SK-MEL-5 (cell line): ENCODE measurements at places on chromosomes 2 and 18.

- no peak for DNase-seq
Measured at GRCh38 chr2:119871725-119872124, 112.0 kb downstream of the PTPN4 start.

DNA sequence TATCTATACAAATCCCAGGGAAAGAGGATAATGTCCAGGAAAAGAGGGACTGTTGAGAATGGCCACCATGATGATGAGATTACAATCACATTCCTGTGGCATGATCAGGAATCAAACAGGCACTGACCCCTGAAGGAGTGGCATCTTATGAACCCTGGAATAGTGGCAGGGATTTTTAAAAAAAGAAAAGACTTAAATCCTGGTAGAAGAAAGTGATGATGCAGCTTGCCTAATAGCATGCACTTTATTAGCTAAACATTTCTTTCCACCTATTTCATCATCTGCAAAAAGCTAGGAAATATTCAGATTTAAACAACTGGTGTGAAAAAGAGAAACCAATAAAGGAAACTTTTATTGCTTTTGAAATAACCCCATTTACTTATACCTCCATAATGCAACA lies 87.2 kb upstream of the FSHR start:
- DNase-seq: no peak

- no peak for DNase-seq
Measured at GRCh38 chr18:54879691-54880090, 51.4 kb downstream of the RAB27B start.

GRCh38 chr2:199488772-199489400 lies 31.1 kb upstream of the SATB2 start:
- DNase-seq: peak; percentile 80

DNA sequence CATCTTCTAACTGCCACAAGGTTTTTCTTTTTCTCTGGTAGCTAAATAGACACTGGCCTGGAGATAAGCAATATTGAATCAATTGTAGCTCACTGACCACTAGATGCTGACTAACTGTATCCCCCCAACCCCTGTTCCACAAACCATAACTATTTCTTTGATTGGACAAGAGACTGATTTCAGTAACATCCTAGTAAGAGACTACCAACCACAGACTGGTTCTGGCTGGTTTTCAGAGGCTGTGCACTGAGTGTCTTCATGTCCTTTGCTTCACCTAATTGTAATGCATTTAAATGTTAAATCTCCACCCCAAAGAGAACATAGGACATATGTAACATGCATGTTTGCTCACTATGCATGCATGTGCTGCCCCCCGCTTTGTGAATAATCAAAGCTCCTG lies 3.2 kb upstream of the AAK1 start:
- DNase-seq: no peak

GRCh38 chr2:76316691-76317090 lies 606.0 kb upstream of the GCFC2 start:
- no peak for DNase-seq

GRCh38 chr2:206585335-206585734 lies 57.0 kb upstream of the FAM237A start:
- DNase-seq: no peak

DNA sequence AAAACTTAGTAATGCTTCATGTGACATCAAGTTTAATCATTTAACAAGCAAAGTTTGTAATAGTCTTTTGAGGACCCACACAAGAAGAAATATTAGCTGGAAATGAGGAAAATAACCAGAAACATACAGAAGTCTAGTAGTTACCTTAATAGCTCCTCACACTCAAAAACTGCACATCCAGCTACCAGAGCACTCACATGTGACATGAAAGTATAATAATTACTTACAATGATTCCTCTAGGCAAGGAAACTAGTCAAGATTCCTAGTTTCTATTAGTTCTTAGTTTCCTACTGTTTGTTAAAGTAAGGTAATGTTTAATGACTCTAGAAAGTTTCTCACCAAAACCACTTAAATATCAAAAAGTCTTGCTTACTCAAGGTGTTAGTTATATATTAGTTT lies 335.8 kb downstream of the RAD51AP2 start:
- no peak for DNase-seq

GRCh38 chr2:588074-588645 lies 89.0 kb downstream of the TMEM18 start:
- no peak for DNase-seq

GRCh38 chr2:137173463-137173862 lies 408.1 kb downstream of the THSD7B start:
- peak; percentile 7 for DNase-seq

- DNase-seq: no peak
Measured at GRCh38 chr2:216696321-216696720, 972 bp upstream of the IGFBP5 start.

GRCh38 chr18:6563896-6564295 lies 149.2 kb upstream of the L3MBTL4 start:
- DNase-seq: no peak

GRCh38 chr2:233468047-233468740 lies 98.4 kb downstream of the USP40 start:
- DNase-seq: no peak

DNA sequence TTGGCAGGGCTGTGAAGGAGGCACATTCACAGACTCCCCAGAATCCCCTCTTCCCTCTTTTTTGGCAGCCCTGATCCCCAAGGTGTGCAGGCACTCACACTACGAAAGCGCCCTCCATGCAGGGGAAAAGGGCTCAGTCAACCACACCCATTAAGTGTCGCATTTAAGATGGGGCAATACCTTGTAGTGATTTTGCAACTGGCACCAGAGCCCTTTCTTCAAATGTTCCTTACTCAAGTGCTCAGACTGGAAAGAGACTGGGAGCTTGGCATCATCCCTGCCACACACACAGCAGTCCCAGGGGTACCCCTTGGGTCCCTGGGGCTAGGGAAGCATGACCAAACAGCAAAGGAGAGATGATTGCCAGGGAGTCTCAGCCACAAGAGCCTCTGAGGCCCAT lies 190.1 kb downstream of the HAUS1 start:
- no peak for DNase-seq

- DNase-seq: peak; percentile 37
Measured at GRCh38 chr2:190506666-190507065, 27.9 kb downstream of the NEMP2 start.

GRCh38 chr2:113767811-113768460 lies 11.5 kb upstream of the SLC35F5 start:
- no peak for DNase-seq

DNA sequence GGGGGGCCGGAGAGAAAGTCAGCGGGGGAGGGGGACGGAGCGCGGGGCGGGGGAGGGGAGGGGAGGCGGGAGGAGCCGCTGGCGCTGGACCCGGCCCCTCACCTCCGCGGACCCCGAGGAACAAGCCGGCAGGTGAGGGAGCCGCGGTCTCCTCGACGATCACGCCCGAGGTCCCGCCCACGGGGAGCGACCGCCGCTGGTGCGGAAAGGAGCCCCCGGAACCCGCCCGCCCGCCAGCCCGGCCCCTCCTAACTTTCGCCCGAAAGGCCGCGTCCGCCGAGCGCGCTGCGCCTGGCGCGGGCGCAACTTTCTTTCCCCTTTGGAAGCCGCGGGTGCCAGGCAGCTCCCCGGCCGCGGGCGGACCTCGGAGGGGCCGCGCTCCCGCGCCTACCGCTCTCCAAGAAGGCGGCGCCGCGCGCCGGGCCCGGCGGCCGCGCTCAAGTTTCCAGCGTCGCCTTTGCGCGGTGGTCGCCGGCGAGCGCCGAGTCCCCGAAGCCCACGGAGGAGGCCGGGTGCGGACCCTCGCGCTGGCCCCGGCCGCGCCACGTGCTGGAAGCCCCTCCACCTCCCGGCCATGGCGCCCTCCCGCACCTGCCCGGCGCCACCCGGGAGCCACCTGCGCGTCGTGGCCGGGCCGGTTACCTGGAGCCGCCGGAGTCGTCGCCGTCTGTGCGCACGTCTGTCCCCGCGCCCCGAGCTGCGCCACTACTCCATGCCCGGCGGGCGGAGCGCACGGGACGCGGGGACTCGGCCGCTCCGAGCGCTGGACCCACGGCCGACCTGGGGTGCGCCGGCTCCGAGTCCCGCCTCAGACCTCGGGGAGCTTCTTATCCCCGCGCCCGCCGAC lies at the start of gene ALKAL2:
Gene ALKAL2 (minus strand): TSS at position 181 of the 847 bp plus-strand sequence. CDS start 256 bp downstream, outside the sequence.
- DNase-seq: no peak

- DNase-seq: no peak
Measured at GRCh38 chr2:233934524-233934923, 17.4 kb downstream of the TRPM8 start.

- DNase-seq: no peak
Measured at GRCh38 chr2:23692263-23692662, 234.7 kb downstream of the ATAD2B start.
